ENCODE measurements at places on chromosomes 16 and 17.

GRCh38 chr16:3598236-3598635 is 13.2 kb downstream of the SLX4 start:
- DNase-seq, result peak; percentile 9

GRCh38 chr17:69501591-69502468 is 87.3 kb downstream of the MAP2K6 start:
- no peak for DNase-seq

GRCh38 chr17:13749166-13749890 is 147.6 kb upstream of the HS3ST3A1 start:
- DNase-seq, result no peak

- DNase-seq, result no peak
These were observed 1389.4 kb upstream of the GOT2 start for GRCh38 chr16:60123392-60124023.

GRCh38 chr17:31878703-31879073 is 19.6 kb upstream of the COPRS start:
- DNase-seq, result no peak

DNA sequence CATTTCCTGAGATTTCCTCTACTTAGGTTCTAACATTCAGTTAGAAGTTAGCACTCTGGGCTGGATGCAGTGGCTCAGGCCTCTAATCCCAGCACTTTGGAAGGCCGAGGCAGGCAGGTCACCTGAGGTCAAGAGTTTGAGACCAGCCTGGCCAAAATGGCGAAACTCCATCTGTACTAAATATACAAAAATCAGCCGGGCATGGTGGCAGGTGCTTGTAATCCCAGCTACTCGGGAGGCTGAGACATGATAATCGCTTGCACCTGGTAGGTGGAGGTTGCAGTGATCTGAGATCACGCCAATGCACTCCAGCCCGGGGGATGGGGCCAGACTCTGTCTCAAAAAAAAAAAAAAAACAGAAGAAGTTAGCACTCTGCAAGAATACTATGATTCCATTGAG is 1430.9 kb downstream of the CDH11 start:
- no peak for DNase-seq
